ENCODE measurements at places on chromosomes 5 and 9.
A peak's percentile ranks its signal among the peaks of the same experiment; 100 is the strongest.

- DNase-seq, result peak; percentile 63
Measured at GRCh38 chr9:86324308-86324707, 29.9 kb downstream of the TUT7 start.

DNA sequence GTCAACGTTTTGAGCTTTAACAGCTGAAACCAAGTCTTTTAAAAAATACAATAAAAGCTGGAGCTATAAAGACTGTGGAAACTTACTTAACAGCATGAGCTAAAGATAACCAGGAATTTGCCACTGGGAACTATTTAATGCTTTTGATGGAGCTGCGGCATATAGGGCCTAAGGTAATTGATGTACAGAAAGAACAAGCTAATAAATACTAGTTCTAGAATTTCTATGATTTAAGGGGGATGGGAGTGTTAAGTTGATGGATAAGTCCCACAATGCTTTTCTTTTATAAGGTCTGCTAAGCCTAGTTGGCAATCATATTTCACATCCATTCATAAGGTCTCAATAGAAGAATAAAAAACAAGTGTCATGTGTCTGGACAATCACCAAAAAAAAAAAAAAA, 334.0 kb upstream of the DMAC1 start:
- DNase-seq, result no peak

GRCh38 chr5:34580983-34581382, 75.1 kb upstream of the RAI14 start:
- DNase-seq, result no peak

GRCh38 chr5:68217528-68217927, 2.0 kb downstream of the PIK3R1 start:
- DNase-seq, result peak; percentile 33

- DNase-seq, result no peak
Measured at GRCh38 chr5:68233075-68233474, 17.5 kb downstream of the PIK3R1 start.

DNA sequence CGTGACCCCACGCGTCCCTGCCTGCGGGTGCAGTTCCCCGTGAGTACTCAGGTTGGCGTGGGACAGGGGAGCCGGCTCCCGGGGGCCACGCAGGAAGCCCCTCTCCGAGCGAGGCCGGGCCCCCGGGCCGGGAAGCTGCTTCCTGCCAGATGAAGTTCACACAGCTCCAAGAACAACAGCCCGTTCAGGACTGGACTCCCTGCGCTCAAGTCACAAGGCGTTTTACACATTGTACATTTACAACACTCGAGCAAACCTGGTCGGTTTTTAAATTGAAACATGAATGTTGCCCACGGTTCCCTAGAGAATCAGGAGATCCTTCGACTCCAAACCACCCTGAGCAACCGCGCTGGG, 22.4 kb downstream of the SLC9A3 start:
- no peak for DNase-seq

DNA sequence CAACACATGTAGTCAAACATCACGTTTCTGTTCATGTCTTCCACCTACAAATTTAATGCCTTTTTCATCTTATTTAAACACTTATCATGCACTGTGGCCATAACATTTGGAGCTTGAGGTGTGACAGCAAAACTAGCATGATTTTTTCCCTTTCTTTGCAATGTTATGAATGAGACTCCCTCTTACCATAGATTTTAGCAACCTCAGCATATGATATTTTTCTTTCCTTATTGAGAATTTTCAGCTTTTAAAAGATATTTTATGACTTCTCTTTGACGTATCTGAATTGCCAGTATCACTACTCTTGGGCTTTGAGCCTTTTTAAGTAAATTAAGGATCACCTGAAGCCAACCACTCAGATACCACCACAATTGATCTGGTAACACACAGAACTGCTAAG, 32.7 kb upstream of the ISOC1 start:
- no peak for DNase-seq

DNA sequence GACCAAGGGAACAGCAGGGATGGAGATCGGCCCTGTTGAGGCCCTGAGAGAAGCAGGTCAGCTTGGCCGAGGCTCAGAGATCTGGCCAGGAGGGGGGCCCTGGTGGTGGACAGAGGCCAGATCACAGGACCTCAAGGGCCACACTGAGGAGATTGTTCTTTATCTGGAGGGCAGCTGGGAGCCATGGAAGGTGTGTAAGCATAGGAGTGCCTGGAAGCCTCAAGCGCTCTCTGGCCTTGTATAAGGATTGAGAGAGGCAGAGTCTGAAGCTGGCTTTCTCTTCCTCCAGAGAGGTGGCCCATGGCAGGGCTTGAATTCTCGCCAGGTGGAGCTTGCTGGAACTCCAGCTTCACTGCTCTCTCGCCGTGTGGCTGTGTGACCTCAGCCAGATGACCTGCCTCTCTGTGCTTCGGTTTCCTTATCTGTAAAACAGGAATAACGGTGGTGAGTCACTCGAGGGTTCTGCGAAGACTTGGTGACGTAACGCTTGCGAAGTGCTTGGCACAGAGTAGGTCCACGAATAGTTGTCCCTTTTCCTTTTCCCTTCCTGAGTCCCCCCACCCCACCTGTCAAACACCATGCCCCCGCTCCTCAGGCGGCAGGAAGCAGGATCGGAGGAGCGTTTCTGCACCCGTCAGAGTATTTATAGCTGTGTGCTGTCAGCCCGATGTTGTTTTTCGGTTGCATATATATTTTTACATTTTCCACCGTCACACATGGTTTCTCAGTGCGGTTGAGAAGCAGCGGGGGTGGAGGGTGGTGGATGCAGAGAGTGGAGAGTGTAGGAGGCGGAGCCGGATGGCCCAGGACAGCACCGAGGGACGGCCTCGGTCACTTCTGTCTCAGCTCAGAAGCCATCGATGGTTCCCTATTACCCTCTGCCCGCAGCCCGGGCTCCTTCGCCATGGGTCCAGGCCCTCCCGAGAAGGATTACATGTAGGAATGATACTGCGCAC, 17.0 kb upstream of the CRB2 start:
- DNase-seq, result peak; percentile 53

- DNase-seq, result no peak
Measured at GRCh38 chr9:87894998-87895625, 12.4 kb downstream of the SPATA31E1 start.

DNA sequence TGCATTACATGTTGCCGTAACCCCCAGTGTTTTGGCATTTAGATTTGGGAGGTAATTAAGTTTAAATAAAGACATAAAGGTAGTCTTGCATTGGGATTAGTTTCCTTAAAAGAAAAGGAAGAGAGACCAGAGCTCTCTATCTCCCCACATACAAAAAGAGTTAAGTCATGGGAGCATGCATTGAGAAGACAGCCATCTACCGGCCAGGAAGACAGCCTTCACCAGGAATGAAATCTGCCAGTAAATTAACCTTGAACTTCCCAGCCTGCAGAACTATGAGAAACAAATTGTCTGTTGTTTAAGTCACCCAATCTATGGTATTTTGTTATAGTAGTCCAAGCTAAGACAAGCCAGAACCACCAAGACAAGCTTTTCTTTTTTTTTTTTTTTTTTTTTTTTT, 567.0 kb upstream of the CDH18 start:
- no peak for DNase-seq

DNA sequence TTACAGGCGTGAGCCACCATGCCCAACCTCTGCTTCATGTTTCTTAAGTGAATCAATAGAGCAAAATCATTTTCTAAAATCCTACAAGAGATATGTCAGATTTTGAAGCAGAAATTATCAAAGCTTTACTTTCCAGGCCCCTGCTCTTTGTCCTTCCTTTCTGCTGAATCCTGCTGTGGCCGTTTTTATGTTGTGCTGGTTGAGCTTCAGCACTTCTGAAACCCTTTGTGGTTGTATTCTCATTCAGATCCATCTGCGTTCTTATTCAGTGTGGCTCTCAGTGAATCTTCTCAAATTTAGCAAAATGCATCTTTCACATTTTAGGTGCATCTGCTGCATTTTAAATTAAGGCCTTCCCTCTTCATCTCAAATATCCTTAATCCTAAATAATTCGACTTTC, 26.0 kb downstream of the JMY start:
- no peak for DNase-seq

DNA sequence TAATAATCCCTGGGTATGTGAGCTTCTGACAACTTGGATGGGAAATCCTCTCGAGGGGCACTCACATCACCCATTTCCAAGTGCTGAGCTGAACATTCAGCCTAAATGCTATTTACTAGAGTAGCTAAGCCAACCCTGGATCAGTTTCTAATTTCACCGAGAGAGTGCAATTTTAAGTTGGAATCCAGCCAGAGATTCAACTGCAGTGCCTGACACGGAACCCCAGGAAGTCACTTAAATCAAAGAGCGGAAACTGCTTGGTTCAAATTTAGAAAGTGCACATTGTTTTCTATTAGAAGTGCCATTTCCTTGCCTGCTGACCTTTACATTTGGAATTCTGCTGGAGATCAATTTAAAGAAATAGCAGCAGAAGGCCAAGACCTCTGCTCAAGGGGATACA, 8.8 kb downstream of the SPRY4 start:
- DNase-seq, result peak; percentile 67

DNA sequence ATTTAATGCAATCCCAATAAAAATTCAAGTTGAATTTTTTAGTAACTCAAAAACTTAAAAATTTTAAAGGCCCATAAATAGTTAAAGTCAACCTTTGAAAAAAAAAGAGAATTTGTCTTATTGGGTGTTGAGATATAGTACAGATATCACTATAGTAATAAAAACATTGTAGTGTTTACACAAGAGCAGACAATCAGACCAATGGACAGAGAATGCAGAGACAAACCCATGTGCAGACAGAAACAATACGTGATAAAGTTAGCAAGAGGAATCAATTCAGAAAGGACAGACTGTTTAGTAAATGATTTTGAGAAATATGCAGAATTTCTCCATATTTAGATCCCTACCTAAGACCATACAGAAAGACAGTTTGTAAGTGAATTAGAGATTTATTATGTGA, 33.9 kb downstream of the GOLGA1 start:
- no peak for DNase-seq

DNA sequence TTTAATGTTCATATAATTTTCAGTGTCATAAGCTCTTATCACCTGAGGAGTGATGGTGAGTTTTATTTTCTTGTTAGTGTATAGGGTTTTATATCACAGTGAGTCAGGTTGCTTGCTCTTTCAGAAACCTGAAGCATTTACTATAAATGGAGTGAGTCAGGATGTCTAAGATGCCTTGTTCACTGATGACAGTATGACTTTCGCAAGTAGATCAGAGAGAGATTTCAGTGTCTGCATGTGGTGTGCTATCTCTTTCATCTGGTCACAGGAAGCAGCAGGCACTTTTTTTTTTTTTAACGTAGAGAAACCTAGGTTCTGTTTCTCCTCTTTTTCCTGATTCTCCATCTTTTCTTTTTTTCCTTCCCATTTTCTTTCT, 237.1 kb downstream of the DMRTA1 start:
- peak; percentile 52 for DNase-seq

DNA sequence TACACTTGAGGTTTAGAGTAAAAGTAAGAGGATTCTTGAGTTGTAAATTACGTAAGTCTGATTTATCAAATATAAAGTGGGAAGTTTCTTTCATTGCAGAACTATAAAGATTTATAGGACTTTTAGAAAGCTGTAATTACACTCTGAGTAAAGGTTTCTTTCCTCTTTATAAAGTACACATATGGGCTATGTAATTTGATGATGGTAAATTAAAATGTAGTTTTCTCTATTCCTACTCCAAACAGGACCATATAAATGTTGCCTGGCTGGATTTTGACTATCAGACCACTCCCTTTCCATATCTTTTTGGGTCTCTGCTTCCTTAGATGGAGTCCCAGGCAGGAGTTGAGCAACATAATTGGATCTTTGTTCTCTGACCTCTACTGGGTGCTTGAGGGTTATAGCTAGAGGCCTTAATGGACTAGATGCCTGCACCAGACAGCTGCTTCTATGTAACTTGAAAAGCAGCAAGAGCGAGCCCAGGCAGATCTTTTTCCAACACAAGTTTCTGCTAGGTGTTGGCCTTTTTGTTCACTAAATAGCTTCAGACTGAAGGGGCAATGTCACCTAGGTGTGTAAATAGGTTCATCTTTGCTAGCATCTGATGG, 11.4 kb upstream of the TEX48 start:
- no peak for DNase-seq

DNA sequence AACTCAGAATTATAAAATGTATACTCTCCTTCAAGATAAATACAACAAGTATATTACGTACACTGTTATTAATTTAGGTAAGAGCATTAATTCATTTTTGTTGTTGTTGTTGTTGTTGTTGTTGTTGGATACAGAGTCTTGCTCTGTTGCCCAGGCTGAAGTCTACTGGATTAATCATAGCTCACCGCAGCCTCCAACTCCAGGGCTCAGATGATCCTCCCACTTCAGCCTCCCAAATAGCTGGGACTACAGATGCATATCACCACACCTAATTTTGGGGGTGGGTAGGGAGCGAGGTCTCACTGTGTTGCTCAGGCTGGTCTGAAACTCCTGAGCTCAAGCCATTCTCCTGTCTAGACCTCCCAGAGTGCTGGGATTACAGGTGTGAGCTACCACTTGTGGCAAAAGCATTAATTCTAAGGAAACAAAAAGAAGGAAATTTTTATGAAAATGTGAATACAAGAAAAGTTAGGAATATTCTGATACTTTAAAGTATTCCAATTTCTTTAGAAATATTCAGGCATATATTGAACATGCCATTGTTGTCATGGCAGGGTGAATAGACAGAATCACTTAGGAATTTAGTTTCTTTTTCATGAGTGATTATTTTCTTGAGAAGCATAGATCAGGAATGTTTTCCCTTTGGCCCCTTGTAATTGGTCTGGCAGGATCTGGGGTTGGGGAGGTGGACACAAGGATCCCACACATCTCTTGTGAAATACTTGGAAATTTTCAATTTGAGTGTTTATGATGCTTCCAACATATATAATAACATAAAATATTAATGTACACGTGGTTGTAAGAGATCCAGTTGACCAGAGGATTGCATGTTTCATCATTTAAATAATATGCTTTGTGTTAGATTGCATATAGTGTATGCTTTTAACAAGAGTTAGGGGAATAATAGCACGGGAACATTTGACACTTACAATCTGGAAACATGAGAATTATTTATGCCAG, 263.6 kb downstream of the FANCC start:
- peak; percentile 49 for DNase-seq

GRCh38 chr5:157451806-157452205, 8.2 kb upstream of the NIPAL4 start:
- DNase-seq, result no peak

GRCh38 chr9:135478829-135479468, 633 bp upstream of the PPP1R26 start:
- DNase-seq, result peak; percentile 29

- no peak for DNase-seq
Measured at GRCh38 chr9:105968811-105969466, 274.6 kb downstream of the TMEM38B start.

- DNase-seq, result peak; percentile 31
Measured at GRCh38 chr5:16886793-16887345, 49.2 kb downstream of the MYO10 start.
